ENCODE measurements at places on chromosomes 16 and 17.

- no peak for DNase-seq
Observed at GRCh38 chr16:27239906-27240655, 28.5 kb downstream of the NSMCE1 start.

- DNase-seq = no peak
Observed at GRCh38 chr16:74718741-74719610, 18.3 kb upstream of the MLKL start.

- DNase-seq = no peak
Observed at GRCh38 chr17:76675648-76676047, 32.1 kb upstream of the ST6GALNAC1 start.

- DNase-seq = no peak
Observed at GRCh38 chr17:16661217-16661616, 7.6 kb upstream of the ZNF624 start.

DNA sequence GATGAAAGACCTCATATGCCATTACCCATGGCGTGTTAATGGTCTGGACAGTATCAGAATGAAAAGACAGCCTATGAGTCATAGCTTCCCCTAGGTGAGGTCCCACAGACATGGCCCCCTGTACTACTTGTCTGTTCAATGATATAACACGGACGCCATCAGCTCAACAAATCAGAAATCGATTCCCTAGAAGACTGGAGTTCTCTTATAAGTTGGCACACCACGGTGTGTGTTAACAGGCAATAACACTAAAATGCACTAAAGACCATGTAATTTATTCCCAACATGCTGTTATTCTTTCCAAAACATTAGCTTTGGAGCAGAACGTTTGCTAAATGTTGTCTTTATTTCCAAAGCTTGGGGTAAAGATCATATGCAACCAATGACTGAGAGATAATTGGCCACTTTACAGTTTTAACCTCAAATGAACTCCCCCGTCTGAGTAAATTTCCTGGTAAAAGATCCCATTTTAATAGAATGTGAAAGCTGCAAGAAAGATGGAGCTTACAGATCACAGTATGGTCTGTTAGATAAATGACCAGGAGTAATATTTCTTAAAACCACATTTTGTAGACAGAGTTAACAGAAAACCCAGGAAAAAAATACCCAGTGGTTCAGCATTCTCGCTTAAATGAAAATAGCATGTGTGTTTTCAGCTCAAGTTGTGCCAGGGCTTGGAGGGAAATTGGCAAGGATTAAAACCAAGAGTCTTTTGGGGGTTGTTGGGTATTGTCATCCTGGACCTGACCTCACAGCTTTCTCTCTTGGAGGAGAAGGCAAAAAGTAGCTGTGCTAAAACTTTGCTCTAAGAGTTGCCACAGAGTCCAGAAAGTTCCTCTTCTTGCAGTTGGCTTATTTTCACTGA is 65.9 kb downstream of the PCTP start:
- DNase-seq = no peak

GRCh38 chr16:88870608-88871348 is 4.3 kb upstream of the PABPN1L start:
- no peak for DNase-seq

DNA sequence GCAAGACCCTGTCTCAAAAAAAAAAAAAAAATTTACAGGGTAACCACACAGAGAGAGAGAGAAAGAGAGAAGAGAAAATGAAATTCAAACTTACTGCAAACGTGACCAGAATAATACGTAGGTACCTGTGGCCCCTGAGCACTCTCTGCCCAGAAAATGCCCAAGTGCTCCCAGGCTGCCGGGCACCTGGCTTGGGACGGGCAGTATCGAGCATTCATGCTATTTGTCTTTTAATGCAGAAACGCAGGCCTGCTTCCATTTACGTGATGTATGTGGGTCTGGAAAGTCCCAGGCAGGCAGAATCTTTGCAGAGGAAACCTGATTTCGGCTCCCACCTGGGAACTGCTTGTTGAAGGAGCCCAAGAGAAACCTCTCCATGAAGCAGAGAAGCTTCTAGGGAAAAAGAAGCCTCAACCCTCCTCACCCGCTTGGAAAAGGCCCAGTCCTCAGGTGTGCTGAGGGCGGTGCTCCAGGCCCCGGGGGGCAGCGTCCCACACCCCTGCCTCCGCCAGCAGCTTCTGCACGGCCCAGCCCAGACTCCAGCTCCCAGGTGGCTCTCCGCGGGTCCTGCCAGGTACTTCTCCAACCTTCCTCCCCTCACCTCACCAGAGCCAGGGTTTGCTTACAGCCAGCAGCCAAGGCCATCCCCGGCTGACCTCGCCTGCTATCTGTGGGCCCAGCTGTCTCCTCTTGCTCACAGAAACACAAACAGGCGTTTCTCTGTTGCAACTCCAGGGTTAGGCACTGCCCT is 14.0 kb downstream of the RPH3AL start:
- no peak for DNase-seq

- DNase-seq = no peak
Observed at GRCh38 chr16:1818204-1818872, 8.3 kb downstream of the HAGH start.

DNA sequence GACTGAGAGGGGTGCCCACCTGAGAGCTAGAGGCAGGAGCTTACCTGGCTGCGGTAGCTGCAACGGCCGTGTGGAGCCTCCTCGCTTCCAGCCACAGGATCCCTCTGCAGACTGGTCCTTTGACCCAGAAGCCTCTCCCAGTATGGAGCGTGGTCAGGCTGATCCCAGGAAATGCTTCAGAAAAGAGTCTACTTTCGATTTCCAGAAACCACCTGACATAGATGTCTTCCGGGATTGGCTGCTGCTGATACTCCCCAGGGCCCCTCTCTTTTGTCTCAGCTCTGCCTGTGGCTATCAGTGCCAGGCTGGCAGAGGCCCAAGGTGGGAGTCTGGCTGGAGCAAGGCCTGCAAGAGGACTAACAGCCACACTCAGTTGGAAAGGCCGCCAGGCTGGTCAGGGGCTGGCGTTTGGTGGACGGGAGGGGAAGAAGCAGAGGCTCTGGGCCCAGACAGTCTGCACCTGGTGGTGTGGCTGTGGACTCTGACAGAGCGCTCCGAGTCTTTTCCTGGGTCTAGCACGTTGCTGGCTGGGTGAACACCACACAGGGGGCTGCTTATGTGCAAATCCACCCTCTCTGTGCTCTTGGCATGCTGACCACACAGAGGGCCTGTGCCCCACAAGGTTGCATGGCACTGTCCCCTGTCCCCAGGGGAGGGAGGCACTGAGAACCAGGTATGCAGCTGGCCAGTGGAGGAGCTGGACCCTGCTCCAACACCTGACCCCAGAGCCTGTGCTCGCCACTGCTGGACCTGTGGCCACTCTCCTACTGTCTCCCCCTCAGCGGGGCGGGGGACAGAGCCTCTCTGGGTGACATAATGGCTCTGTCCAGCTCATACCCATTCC is at the start of gene LGALS3BP:
Gene LGALS3BP (minus strand): TSS at position 144 of the 844 bp plus-strand sequence. CDS start 2,732 bp downstream, outside the sequence.
- DNase-seq = peak; percentile 20

GRCh38 chr16:86982912-86983311 is 334.3 kb downstream of the C16orf95 start:
- no peak for DNase-seq

GRCh38 chr16:8402981-8403843 is 187.1 kb downstream of the TMEM114 start:
- no peak for DNase-seq

GRCh38 chr17:82915010-82915756 is 75.4 kb upstream of the ZNF750 start:
- DNase-seq = no peak

GRCh38 chr17:49739641-49740271 is 24.2 kb downstream of the FAM117A start:
- DNase-seq = no peak

- DNase-seq = no peak
Observed at GRCh38 chr17:61054436-61054835, 345.2 kb upstream of the TBX2 start.

DNA sequence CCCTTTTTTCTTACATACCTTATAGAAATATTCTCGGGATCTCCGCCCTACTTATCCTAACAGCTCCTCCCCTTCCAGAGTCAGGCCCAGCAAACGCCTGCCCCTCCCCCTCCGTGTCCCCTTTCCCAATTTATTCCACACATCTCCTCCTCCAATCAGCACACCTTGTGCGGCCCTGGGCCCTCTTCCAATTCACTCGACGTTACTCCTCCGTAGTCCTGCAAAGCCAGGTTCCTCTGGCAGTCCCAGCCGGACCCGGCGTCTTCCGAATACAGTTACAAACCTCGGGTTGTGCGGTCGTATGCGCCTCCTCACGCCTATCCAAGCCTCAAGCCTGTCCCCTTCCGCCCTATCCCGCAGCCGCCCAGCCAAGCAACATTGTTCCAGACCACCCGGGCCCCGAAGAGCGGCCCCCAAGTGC is 677 bp downstream of the CBX1 start:
- no peak for DNase-seq

DNA sequence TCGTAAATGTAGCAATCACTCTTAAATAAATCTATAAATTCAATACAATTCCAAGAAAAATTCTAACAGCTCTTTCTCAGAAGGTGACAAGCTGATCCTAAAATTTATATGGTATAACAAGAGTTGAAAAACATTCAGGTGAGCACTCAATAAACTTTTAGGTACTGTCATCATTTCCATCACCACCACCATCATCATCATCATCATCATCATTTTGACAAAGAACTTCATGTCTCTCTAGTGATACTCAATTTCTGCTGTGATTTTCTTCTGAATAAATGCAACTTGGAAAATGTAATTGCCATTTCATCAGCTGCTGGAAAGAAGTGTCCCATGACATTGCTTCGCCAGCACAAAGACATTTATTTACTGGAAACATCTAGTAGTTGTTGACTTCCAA is 222.9 kb upstream of the IRX5 start:
- no peak for DNase-seq

DNA sequence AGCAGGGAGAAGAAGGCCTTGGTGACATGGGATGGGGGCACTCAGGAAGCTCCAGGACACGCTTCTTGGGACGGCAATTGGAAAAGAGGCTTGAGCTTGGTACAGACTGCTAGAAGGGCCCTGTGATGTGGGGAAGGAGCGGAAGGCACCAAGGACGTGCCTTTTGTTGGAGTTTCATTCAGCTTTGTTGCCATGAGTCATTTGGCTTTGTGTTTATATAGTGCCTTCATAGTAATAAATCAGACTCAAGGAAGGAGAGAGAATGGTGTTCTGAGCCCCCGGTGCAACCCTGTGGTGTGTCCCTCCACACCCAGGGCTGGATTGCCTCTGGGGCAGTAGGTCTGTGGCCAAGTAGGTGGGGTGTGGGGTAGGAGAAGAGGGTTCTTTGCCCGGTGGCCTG is 7.4 kb upstream of the TBX4 start:
- no peak for DNase-seq

DNA sequence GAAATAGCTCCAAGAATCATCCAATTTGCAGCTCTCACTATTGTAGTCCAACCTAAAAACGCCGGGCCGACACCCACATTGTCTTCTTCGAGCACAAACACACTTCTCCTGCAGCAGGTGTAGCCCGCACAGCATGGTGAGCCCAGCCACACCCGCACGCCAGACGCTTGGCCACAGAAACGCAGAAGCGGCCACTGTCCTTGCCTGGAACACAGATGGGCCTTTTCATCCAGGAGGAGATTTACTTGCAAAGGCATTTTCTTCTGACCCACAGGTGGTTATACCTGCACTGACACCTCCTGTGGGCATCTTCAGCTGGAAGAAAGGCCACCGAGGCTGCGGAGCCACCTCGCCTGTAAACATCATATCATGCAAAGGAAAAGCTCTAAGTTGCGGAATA is 98.4 kb downstream of the ADCY9 start:
- no peak for DNase-seq

- no peak for DNase-seq
Observed at GRCh38 chr17:58318065-58318481, 10.5 kb downstream of the TSPOAP1 start.

DNA sequence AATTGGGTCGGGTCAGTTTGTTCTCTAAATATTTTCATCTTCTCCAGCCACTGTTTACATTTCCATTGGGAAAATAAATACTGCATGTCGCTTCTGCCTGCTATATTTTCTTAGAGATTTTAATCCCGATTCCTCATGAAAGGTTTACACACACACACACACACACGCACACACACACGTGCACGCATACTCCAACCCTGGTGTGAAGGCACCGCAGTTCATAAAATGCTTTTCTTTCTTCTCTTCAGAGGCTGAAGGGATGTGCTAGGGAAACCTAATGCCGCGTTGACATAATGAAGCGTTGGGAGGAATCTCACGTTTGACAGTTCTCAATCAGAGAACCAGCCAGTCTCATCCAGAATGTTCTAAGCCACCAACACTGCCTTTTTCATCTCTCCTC is 222.9 kb upstream of the IRX3 start:
- DNase-seq = no peak

DNA sequence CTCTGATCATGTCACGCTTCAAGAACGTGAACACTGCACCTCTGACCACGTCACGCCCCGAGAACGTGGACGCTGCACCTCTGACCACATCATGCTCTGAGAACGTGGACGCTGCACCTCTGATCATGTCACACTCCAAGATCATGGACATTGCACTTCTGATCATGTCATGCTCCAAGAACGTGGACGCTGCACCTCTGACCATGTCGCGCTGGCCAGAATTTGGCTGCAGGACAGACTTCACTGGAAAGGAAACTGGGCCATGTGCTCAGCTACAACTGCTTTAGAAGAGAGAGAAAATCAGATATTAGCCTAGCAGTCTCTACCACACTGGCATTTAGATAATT is 182.7 kb downstream of the RPTOR start:
- no peak for DNase-seq

- DNase-seq = peak; percentile 15
Observed at GRCh38 chr16:79437764-79438751, 162.5 kb downstream of the MAF start.

DNA sequence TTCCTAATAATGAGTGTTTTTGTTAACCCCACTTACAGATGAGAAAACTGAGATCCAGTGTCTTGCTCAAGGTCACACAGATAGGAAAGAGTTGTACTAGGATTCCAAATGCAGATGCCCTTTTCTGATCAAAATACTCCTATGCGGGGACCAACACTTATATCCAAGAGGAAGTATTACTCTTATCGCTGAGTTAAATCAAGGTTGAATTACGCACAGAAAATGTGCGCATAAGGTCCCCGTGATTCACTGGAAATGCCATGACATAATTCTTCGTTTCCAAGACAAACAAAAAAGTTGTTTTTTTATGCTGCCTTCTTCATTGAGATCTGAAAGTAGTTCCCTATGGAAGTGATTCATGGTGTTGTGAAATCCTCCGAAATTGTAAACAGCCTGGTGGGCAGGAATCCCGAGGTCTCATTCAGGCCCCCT is 463.8 kb upstream of the HSBP1 start:
- no peak for DNase-seq

- no peak for DNase-seq
Observed at GRCh38 chr17:17849845-17850373, 13.1 kb upstream of the SREBF1 start.

DNA sequence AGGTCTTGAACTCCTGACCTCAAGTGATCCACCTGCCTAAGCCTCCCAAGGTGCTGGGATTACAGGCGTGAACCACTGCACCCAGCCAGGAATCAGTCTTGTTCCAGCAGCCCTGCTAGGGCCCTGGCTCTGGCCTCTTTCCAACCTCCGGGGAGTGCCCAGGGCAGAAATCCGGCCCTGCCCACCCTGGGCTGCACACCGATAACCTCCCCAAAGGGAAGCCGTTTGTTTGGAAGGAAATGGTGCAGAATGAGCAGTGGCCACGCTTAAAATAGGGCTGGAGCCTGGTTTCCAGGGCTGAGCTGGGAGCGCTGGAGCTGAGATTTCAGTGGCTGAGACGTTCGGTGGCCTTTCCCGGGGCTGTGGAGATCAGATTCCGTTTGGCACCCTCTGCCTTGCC is 17.8 kb upstream of the EMP2 start:
- DNase-seq = no peak

- DNase-seq = no peak
Observed at GRCh38 chr17:3596804-3597464, 12.3 kb downstream of the TRPV1 start.

GRCh38 chr16:25996052-25996451 is 304.3 kb downstream of the HS3ST4 start:
- no peak for DNase-seq
